Sigmoid colon (tissue), 7 donors: ENCODE measurements at places on chromosomes 2 and 18. TPM values are rescaled to one million over a fixed set of nuclear protein-coding genes. Genes with fewer than 3 reads are reported as not detected.

DNA sequence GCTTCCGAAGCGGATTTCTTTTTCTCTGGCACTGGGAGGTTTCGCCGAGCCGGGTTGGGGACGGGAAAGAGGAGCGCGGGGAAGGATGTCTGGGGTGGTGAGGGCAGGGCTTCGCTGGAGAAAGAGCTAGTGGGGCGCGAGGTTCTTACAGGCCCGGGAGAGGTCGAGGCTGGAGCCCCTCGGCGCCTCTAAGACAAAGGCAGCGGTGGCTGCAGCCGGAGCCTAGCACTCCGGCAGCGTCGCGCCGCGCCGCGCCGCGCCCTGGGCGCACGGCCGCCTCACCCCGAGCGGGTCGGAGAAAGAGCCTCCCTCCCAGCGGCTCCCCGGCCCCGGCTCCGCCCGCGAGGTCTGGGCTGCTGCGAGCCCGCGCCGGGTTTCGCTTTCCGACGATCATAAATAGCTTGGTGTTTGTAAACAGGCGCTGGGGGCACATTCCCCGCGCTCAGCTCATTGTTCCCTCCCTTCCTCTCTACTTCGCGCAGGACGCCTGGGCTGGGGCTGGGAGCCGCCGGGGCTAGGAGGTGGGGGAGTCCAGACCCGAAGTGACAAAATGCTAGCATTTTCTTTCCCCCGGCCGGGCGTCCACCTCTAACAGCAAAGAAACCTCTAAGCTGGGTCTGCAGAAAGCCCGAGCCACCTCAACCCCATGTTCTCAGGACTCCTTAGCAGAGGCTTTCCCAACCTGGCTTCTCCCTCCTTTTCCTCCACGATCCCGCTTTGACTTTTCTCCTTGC lies 813 bp upstream of the MEIS1 start:
- peak; percentile 88 for DNase-seq
- no peaks in the 10 kb centered on the region for H3K27me3 ChIP-seq
- H3K27ac ChIP-seq = peak overlapping the region; percentile 99
- peaks cover 30% of the 10 kb centered on the region for H3K4me1 ChIP-seq
- H3K4me3 ChIP-seq = peak overlapping the region; percentile 62

GRCh38 chr2:217946051-217946450 lies 56.7 kb downstream of the TNS1 start:
- DNase-seq = no peak
- H3K27ac ChIP-seq = peak overlapping the region; percentile 98
- H3K36me3 ChIP-seq = no peaks in the 10 kb centered on the region
- H3K27me3 ChIP-seq = no peaks in the 10 kb centered on the region
- H3K4me1 ChIP-seq = peaks cover 71% of the 10 kb centered on the region

DNA sequence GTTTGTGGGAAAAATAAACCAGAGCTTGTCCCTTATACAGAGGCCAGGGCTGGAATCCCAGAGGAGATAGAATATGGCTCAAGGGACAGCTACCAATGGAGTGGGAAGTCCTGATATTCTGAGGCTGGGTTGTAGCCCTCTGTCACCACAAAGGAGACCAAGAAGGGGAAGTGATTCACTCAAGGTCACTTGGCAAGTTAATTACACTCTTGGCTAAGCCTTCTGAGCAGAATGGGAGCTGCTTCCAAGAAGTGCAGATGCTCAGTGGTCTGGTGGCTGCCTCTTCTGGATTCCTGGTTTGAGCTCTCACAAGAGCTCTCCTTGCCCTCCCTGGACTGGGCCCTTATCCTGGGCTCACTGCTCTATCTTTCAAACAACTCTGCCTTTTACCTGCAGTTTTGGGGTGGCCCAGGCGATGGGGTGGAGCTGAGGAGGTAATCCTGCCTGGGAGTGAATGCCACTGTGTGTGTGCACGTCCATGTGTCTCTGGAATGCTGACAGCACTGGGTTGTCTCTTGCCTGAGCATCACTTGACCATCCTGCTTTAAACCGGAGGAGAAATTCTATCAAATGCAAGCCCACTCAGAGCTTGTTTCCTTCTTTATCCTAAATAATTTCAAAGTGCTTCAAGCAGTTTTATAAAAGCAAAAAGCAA lies 168.2 kb downstream of the KCNS3 start:
- peaks cover 24% of the 10 kb centered on the region for H3K4me1 ChIP-seq
- H3K4me3 ChIP-seq = no peak overlapping the region
- no peaks in the 10 kb centered on the region for H3K27me3 ChIP-seq
- no peaks in the 10 kb centered on the region for H3K36me3 ChIP-seq
- no peak for DNase-seq

Gene ANO7
- total RNA-seq = not detected

Gene GPR45
- total RNA-seq = not detected

Gene CELF4
- total RNA-seq = 0.66 TPM

Gene ESPNL
- total RNA-seq = 0.49 TPM

Gene HAUS1
- 62.1 TPM for total RNA-seq
